ENCODE measurements at places on chromosomes 13 and 19.

- no peak for DNase-seq
Observed at GRCh38 chr13:58480061-58480460, 848.5 kb downstream of the PCDH17 start.

- no peak for DNase-seq
Observed at GRCh38 chr13:79778741-79779460, 297.9 kb downstream of the NDFIP2 start.

- DNase-seq, result peak; percentile 46
Observed at GRCh38 chr19:6501740-6502648, at the start of gene TUBB4A. Gene TUBB4A, minus strand, starts transcription at chr19:6502309. Its CDS starts 97 bp downstream, at chr19:6502212.

GRCh38 chr13:46402178-46402577, 15.1 kb upstream of the RUBCNL start:
- DNase-seq, result no peak

DNA sequence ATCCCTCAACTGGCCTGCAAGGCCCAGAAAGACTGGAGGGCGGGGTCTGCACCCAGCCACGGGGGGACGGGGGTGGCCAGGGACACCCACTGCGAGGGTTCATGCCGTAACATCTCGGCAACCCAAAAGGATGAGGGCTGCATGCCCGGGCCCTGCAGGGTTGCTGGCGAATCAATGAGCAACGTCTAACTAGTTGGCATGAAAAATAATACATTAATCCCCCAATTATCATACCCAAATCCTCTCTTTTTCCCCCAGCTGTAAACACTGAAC, 232.2 kb downstream of the TUBA3C start:
- no peak for DNase-seq

DNA sequence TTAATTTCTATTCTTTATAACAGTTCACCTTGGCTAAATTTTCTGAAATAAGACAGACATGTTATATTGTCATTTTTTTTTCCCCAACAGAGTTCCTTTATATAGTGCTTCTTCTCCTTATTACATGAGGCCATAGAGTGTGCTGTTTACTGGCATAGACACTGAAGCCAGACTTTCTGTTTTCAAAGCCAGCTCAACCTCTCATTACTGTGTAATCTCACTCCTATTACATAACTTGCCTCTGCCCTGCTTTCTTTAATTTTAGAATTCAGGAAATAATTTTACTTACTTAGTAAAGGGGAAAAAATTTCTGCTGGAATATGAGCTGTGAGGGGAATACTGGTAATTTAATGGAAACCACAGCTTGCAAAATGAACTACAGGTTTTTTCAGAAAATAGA, 1380.4 kb downstream of the SLITRK1 start:
- DNase-seq, result no peak

DNA sequence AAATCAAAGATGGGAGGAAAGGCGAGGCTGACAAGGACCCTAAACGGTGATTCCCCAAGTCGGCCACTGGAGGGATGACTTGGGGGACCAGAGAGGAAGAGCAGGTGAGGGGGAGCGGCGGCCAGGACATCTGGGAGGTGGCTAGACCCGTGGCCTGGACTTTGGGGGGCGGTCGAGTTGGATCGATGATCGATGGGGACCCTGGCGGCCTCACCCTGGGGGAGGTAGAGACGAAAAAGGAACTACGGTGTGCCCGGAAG, 7.7 kb upstream of the CIRBP start:
- peak; percentile 67 for DNase-seq

- DNase-seq, result no peak
Observed at GRCh38 chr13:113999618-113999910, 25.7 kb upstream of the C13orf46 start.

GRCh38 chr19:39515551-39516191, 732 bp downstream of the SELENOV start:
- DNase-seq, result no peak

DNA sequence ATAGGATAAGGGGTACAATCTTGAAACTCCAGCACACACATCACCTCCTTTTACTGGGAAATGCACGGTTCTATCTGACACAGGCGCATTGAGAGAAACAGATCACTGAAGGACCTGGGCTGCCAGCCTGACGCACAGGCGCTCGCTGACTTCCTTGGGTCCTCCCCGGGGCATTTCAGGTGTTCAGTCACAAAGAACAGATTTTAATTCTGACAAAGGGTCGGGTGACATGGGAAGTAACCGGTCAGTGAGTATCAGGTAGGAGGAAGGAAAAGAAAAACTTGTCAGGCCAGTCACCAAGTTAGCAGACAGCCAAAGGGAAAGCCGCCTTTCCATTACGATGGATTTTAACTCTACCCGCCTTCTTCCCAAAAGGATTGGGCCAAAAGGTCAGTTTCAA, 39.6 kb downstream of the INSR start:
- DNase-seq, result no peak

DNA sequence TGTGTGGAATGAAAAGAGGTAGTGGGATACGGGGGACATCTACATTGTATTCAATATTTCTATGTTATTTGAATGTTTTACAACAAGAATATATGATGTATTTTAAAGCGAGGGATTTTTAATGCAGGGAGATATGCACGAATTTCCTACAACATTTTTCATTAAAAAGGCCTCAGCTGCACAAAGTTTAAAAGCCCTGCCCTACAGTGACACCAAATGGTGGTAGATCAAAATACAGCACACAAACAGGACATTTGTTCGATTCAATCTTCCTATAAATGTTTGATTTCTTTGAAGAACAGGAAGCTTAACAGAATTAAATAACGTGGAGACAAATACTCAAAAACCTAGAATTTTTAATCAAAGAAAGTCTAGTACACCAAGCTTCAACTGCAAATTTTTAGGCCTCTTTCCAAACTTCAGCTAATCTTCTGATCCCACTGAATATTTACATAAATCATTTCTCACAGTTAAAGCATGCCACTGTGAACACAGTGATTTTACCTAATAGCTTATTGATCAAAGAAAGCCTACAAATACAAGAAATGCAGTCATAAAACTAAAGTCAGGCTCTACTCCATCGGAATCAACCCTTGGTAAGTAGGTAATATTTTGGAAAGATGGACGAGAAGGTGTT, 257.2 kb downstream of the DIAPH3 start:
- peak; percentile 3 for DNase-seq

DNA sequence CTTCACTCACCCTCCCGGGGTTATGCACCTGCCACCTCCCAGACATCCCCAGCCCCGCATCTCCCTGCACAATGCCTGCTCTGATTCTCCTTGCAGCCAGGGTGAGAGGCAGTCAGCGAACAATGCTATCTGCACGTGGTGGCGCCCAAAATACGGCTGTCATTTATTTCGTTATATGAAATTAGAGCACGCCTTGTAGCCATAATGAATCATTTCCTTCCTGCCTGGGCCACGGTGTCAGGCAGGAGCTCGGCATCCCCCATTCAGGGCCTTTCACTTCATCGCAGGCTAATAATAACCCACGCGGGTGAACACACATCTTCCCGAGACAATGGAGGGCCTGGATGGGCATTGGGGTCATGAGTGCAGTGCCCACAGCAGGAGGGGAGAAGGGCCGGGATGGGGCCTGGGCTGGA, 143.8 kb upstream of the ZNF507 start:
- DNase-seq, result no peak

DNA sequence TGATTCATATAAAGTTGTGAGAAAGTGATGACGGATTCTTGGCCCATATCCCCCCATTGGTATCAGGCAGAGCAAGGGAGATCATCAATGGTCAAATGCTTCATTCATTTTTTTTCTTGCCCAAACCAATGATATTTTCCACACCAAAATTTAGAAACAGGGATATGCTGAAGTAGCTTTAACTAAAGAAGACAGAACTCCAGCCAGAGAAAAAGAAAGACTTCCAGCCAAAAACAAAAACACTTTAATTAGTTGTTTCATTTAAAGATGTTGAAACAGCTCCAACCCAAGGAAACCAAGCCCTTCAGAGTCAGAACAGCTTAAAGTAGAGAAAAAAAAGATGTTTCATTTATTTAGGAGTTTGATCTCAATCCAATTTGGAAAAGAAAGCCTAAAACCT, 358.9 kb upstream of the NBEA start:
- DNase-seq, result no peak

- DNase-seq, result no peak
Observed at GRCh38 chr13:112253631-112254030, 122.5 kb upstream of the SPACA7 start.

DNA sequence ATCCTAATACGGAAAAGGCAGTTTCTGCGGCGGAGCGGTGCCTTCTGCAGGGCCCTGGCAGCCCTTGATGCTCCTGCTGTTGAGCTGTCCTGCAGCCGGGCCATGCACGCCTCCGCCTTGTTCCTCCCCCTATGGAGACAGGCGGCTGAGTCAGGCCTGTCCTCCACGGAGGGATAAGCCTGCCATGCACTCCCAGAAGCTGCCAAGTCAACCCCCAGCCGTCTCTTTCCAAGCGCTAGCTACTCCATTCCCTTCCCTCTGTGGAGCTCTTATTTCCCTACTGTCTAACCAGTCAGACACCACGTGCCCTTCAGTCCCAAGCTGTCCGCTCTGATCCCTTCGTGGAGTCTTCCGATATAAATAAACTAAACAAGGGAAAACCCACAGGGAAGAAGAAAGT, 197.0 kb downstream of the COL4A1 start:
- no peak for DNase-seq

DNA sequence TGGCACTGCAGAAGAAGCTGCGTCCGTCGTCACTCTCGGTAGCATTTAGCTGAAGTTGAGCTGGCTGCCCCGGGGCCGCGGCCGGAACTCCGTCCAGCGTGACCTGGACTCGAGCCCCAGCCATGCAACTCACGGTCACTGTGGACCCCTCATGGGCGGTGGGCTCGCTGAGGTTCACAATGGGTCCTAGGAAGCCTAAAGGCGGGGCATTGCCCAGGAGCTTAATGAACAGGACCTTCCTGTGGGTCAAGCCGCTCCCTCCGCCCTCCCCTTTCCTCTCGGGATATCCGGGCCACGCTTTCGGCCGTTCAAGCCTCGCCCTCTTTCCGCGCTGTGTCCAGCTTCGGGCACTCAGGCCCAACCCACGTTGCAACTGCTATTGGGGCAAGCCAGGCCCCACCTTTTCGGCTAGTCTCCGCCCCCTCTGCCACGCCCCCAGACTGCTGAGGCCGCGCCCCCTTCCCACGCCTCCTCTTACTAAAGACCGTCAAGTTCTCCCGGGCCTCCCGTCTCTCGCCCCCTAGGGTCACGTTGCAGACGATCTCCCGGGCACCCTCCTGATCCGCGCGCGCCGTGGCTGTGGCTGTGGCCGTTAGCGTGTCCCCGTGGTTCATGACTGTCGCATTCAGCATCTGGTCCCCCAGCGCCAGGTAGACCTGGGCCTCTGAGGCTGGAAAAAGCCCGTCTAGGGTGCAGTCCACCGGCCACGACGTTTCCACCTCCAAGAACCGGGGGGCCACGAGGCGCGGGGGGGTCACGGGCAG, 1.4 kb upstream of the RAVER1 start:
- peak; percentile 45 for DNase-seq

DNA sequence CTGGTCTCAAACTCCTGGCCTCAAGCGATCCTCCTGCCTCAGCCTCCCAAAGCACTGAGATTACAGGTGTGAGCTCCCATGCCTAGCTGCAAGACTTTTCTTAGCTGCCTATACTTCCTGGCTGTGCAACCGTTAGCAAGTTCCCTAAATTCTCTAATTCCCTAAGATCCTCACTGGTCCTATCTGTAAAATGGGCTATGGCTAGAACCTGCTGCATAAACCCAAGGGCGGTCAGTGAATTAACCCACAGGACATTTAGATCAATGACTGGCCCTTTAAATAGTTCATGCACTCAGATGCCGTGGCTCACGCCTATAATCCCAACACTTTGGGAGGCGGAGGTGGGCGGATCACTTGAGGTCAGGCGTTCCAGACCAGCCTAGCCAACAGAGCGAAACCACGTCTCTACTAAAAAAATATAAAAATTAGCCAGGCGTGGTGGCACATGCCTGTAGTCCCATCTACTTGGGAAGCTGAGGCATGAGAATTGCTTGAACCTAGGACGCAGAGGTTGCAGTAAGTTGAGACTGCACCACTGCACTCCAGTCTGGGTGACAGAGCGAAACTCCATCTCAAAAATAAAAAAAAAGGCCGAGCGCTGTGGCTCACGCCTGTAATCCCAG, 4.1 kb upstream of the C19orf53 start:
- DNase-seq, result no peak

DNA sequence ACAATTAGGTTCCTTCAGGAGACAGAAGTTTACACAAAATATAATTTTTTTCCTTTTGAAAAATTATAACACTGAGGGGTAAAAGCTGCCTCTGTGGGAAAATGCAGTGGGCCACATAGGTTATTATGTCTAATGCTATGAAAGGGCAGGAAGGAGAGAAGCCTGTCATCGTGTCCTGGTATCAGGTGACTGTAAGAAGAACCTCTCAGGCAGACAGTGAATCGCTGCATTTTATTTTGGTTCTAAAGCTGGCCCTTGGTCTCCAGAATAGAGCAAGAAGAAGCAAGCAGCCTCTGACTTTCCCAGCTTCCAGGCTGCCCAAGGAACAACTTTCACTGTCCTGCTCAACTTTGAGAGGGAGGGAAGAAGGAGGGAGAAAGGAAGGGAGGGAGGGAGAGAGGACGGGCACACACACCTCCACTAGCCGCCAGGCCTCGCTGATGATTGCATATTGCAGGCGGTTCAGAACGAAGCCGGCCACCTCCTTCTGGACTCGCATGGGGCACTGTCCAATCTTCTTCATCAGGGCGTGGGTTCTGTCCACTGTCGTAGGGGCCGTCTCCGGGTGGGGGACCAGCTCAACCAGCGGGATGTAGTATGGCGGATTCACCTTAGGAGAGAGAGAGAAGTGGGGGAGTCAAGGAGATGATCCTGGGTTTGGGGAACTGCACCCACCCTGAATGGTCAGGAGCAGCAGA, 93.8 kb downstream of the CRYL1 start:
- DNase-seq, result no peak

DNA sequence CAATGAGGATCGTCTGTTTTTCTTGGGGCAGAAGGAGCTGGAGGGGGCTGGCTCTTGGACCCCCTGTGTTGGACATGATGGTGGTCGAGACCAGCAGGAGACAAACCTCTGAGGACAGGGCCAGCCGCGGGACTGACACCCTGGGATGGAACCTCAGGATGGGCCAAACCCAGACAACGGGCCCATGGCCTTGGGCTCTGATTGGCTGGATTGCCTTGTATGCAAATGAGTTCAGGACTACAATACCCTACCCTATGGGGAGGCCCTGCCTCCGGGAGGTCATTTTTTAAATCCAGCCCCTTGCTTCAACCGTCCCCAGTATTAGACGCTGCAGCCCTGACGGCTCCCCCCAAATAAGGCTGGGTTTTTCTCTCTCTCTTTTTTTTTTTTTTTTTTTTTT, 22.0 kb downstream of the SLC5A5 start:
- DNase-seq, result no peak

DNA sequence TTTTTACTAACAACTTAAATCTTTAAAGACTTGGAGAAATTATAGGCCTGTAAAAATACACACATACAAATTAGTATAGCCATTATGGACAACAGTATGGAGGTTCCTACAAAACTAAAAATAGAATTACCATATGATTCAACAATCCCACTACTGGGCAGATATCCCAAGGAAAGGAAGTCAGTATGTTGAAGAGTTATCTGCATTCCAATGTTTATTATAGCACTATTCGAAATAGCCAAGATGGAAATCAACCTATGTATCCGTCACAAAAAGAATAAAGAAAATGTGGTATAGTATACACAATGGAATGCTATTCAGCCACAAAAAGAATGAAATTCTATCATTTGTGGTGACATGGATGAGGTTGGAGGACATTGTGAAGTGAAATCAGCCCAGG, 37.2 kb downstream of the SLITRK1 start:
- no peak for DNase-seq

- no peak for DNase-seq
Observed at GRCh38 chr13:71576571-71576970, 290.4 kb downstream of the DACH1 start.

GRCh38 chr19:41421314-41421713, 5.9 kb downstream of the B3GNT8 start:
- no peak for DNase-seq

- no peak for DNase-seq
Observed at GRCh38 chr19:32104850-32105235, 240.6 kb upstream of the ZNF507 start.

Data from CD4-positive, alpha-beta T cell treated with Interleukin-4 for 1 hour (primary cell).